Midbrain (tissue), 1 donor: ENCODE measurements at places on chromosomes 7 and 10.

GRCh38 chr10:121243609-121244241 is 354.5 kb downstream of the FGFR2 start:
- DNase-seq = no peak

- no peak for DNase-seq
Measured at GRCh38 chr7:27159266-27160144, 3.0 kb upstream of the HOXA7 start.

- DNase-seq = no peak
Measured at GRCh38 chr10:87523731-87524130, 19.0 kb downstream of the MINPP1 start.

- no peak for DNase-seq
Measured at GRCh38 chr10:3213758-3214515, 41.4 kb upstream of the PITRM1 start.

- DNase-seq = no peak
Measured at GRCh38 chr7:134533288-134533771, 6.0 kb downstream of the AKR1B10 start.

- no peak for DNase-seq
Measured at GRCh38 chr10:33295851-33296250, 38.6 kb downstream of the NRP1 start.

DNA sequence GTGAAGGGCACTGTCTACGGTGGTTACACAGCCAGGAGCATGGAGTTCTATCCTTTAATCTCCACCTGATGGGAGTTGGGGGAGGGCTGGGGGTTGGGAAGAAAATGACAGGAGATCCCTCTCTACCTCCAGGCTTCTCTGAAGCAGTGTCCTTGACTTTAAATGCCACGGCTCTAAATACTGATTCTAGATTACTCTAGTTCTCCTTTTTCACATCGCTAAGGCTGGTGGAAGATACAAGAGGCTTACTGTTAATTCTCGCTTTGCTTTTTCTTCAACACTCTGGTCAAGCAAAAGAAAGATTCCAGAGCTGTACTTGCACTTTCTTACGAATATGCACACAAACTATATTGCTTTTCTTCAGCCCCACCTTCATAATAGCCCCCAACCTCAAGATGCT is 30.5 kb downstream of the ARL3 start:
- DNase-seq = no peak

DNA sequence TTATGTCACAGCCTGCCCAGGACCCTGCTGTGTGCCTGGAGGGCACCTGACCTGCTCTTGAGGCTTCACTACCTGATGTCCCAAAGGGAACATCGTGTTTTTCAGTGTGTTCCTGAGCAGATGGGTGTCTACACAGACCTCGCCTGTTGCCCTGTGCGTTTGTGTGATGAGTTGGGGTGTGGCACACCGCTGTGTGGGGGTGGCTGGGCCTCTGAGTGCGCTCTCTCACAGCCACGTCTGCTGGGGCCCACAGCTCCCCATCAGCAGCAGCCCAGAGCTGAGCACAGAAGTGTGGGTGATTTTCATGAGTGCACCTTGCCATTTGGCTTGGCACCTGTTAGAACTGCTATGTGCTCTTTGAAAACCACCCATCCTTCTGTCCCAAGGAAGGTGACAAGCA is 121.5 kb downstream of the NKX6-2 start:
- no peak for DNase-seq

- no peak for DNase-seq
Measured at GRCh38 chr10:74084955-74085354, 65.7 kb downstream of the AP3M1 start.

GRCh38 chr10:126459032-126459831 is 71.0 kb upstream of the ADAM12 start:
- DNase-seq = no peak

GRCh38 chr10:48287417-48288391 is 13.2 kb upstream of the FRMPD2 start:
- DNase-seq = peak; percentile 89

GRCh38 chr7:6307762-6308161 is 35.3 kb upstream of the CYTH3 start:
- no peak for DNase-seq

GRCh38 chr7:3194501-3195141 is 106.4 kb upstream of the SDK1 start:
- DNase-seq = no peak

DNA sequence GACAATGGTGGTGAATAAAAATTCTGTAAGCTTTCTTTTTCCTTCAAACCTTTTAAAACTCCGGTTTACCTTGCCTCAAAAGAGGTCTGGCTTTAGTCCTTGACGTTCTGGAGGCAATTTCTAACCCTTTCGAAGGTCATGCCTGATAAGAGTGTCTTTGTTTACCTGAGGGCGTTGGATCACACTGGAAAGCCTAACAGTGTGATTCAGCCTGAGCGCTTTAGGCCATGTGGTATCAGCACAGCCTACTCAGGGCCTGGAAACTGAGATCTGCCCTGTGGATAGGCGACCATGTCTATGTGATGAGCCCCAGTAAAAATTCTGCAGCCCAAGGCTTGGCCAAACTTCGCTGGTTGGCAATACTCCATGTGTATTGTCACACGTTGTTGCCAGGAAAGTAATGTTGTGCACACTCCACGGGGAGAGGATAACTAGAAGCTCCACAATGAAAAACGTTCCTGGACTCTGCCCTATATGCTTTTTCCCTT is 10.7 kb downstream of the CCDC6 start:
- no peak for DNase-seq

GRCh38 chr10:98619446-98619845 is 172.7 kb upstream of the HPS1 start:
- no peak for DNase-seq

- no peak for DNase-seq
Measured at GRCh38 chr7:20959281-20959680, 172.6 kb upstream of the SP8 start.

GRCh38 chr10:130968964-130969363 is 342.6 kb downstream of the TCERG1L start:
- DNase-seq = no peak

DNA sequence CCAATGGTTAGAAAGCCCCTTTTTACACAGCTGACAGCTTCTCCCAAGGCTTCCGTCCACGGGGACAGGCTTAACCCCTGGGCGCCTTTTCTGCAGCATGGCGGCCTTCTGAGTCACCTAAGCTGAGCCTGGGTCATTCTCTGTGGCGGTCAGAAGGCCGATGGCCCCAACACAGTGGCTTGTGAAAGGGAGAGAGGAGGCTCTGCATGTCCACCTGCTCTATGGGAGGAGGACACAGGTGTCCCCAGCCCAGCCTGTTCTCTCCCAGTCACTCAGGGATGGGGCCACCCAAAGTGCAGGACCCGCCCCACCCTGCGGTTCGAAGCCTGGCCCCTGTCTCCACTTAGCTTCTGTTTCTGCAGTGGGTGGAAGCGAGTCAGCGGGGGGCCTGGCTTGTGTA is 20.4 kb upstream of the TTYH3 start:
- DNase-seq = no peak
